ENCODE measurements at places on chromosomes 12 and 14.

DNA sequence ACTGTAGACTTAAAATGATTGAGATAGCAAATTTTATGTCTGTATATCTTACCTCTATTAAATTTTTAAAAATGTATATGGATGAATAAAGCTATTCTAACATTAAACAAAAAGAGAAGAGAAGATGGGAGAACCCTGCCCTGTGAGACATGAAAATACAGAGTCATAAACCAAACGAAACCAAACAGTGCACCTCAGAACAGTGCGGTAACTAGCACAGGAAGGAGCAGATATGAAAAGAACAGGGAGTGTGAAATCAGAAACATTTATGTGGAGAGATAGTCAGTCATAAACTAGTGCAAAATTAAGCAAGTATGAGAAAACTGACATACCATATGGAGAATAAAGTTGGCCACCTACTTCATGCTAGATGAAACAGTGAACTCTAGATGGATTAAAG is 135.1 kb downstream of the ERC1 start:
- no peak for DNase-seq

GRCh38 chr12:104692557-104693218 is 235.9 kb downstream of the CHST11 start:
- DNase-seq: no peak

GRCh38 chr12:68557011-68557730 is 53.5 kb upstream of the RAP1B start:
- DNase-seq: no peak

DNA sequence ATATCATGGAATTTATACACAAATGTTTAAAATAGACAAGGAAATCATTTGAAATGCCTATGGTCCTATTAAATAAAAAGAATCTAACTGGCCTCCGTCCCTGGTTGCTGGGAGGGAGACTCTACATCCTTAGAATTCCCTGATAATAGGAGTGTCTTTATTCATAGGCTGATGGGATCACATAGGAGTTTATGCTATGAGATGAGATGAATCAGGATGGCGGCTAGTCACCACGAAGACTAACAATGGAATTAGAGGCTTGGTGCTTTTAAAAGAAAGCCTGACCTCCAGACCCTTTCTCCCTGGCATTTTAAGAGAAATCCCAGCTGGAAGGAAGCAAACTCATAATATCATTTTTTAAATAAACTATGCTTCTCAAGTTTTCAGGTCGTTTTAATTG is 69.7 kb downstream of the SEC23A start:
- no peak for DNase-seq

DNA sequence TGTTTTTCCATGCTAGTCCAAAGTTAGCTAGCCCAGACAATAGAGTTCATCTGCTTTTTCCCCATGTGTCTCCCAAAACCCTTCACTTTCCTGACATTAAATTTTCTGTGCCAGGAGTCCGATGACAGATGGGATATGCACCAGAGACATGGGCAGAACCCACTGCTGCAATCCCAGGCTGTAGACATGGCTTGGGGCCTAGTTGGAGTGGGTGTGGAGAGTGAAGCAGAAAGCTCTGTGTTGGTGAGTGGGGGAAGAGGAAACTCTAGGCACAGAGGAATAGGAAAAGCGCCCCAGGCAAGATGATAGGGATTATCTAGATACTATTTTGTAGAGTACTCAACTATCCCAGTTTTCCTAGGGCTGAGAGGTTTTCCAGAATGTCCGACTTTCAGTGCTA is 4.8 kb upstream of the KRT74 start:
- no peak for DNase-seq

DNA sequence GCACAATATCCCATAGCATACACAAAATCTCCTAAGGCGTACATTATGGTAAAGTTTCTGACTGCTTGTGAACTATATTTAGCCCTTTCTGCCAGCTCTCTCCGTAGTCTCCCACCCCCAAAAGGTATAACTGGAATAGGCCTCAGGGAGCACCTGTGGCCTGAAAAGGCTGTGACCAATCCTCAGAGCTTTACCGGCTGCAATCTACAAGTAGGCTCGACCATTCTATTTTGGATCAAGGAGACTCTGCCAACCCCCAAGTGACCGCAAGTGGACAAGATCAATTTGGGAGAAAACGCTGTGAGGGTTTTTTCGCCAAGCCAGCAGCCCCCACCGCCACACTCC is 1.2 kb downstream of the PPTC7 start:
- no peak for DNase-seq

GRCh38 chr14:32085845-32086383 is 8.8 kb downstream of the ARHGAP5 start:
- DNase-seq: no peak

DNA sequence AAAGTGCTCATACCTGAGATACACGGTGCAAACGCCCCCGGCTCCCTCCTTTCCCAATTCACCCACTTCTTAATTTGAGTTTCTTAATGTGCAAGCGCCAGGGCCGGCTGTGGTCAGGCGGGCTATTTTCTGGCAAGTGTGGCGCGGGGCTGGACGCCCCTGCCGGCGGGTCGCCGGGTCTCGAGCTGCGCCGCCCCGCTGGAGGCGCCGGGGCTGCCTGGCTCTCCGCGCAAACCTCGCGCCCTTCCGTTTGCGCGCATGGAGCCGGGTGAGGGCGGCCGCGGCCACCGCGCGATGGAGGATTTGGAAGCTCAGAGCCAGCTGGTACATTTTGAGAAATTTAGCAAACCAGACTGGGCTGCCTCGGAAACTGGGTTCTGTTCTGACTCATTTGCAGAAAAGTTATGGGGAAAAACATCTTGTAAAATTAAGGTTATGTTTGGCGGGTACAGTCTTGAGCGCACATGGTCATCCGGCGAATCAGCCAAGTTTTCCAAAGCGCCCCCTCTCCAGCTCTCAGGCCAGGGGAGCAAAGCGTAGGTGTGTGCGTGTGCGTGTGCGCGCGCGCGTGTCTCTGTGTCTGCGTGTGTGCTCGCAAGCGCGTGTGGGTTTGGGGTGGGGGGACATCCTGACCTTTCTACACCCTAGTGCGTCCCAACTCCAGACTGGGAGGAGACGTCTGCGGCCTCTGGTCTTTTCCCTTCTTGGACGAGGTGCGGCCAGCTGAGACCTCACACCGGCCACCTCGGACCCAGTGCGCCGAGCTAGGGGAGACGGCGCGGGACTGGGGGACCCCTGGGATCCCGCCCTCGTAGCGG is 6.5 kb upstream of the OTX2 start:
- no peak for DNase-seq

GRCh38 chr12:51687177-51687576 is 96.1 kb downstream of the SCN8A start:
- no peak for DNase-seq

DNA sequence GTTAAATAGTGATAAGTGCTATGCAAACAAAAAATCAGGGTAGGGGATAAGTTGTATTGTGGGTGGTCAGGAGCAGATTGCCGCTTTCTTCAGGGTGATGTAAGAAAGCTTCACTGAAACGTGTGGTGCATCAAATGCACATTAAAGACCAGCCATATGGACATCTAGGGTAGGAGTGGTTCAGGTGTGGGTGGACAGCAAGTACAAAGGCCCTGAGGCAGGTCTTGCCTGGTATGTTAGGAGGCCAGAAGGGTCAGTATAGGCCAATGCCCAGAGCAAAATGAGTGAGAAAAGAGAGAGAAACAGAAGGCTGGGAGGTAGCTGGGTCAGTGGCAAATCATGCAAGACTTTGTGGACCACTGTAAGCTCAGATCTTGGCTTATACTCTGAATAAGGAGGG is 25.6 kb upstream of the CISTR start:
- DNase-seq: no peak

DNA sequence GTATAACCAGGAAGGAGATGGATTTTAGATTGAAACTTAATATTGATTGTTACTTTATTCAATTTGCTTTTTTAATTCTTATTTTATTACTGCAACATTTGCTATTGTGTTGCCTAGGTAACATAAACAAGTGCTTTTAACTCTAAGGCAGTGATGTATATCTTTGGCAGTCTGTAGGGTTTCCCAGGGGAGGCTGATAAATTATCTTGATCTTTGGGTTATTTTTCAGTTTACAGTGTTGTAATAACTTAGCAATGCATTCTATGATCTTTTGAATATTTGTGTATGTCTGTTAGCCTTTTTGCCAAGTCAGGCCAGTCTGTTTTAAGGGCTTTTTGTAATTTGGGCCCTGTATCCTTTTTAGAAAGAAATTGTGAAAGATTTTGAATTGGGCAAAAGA is 7.8 kb upstream of the DTD2 start:
- no peak for DNase-seq

GRCh38 chr12:56413392-56413791 is 35.8 kb downstream of the TIMELESS start:
- DNase-seq: no peak

DNA sequence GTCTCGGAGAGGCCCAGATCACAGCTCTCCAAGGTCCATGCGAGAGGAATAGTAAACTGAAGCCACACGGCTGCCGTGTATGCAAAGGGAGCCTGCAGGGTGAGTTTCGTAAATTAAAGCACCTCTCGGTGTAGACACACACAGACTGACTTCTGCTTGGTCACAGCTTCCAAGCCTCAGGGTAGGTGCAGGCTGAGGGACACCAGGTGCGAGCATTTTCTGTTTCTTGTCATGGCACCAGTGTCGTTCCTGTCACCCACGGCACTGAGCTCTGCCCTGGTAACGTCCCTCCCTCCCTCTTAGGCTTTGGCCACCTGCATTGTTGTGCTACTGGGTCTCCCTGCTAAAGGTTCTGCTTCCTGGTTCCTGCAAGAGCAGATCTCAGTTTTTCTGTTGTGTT is 76.2 kb upstream of the DYNC1H1 start:
- no peak for DNase-seq

DNA sequence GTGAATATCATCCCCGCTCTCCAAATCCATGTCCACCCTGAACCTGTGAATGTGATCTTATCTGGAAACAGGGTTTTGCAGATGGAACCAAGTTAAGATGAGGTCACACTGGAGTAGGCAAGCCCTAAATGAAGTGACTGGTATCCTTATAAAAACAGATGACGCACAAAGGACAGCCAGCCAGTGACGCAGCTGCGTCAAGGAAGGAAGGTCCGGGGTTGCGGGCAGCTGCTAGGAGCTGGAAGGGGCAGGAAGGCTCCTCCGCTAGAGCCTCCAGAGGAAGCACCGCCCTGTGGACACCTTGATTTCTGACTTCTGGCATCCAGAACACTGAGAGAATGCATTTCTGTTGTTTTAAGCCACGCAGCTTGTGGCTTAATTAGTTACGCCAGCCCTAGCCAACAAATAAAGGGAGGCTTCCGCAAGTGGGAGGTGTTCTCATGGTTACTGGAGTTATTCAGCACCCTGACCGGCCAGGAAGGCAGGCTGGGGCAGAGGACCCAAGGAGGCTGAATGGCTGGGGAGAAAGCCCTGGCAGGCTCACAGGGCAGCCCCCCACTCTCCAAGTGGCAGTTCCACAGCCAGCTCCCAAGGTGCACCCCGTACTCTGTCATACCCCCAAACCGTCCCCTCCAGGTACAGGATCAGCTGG is 127.6 kb upstream of the NCOR2 start:
- DNase-seq: no peak

GRCh38 chr14:105083926-105084685 is 18.9 kb upstream of the GPR132 start:
- DNase-seq: no peak

- DNase-seq: no peak
These were observed 96.0 kb downstream of the WIF1 start for GRCh38 chr12:65025136-65025535.

DNA sequence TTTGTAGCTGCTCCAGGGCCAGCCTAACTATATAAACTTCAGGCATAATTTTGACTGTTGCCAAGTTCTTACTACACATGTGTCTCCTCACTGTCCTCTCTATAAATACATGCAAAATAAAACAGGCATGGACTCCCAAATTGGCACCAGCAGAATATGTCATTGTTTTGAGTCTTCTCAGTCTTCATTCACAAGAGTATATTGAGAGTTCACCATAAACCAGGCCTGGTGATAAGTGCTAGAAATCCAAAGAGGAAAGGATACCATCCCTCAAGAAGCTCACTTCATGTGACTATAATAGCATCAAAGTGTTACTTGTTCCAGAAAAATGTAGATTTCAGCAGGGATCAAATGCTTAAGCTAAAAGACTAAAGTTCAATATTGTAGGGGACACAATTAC is 13.7 kb downstream of the GPR19 start:
- no peak for DNase-seq

- DNase-seq: no peak
These were observed 38.3 kb upstream of the DYNC1H1 start for GRCh38 chr14:101926085-101926484.

DNA sequence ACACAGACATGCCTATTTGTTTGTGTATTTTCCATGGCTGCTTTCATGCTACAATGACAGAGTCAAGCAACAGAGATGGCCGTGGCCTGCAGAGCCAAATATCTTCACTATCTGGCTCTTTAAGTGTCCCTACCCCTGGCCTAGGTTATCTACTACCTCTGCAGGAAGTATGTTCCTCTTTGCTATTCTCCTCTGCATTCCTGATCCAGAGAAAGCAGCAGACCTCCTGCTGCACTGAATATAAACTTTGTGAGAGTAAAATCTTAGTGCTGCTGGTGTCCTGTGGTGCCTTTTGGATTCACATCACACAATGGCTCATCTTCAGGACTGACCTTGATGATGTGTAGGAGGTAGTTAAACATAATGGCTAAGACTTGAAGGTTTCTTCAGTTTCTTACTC is 233.4 kb downstream of the IPO8 start:
- no peak for DNase-seq

DNA sequence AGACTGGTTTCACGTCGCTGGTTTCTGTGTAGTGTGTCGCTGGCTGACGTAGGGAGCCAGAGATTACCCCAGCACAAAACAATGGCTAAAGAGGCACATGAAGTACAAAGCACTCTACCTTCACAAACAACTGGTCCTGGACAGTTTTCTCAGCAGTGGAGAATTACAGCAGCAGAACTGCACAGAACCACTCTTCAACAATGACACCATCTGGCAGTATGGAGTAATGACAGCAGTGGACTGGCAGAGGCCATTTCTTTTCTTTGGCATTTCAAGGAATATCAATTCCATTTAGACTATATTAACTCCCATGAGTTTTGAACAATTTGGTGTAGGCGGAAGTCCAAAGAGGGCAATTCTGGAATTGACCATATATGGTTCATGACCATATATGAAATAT is 1074.1 kb downstream of the AACS start:
- no peak for DNase-seq

- no peak for DNase-seq
These were observed 14.2 kb downstream of the KMT5A start for GRCh38 chr12:123398177-123398549.

DNA sequence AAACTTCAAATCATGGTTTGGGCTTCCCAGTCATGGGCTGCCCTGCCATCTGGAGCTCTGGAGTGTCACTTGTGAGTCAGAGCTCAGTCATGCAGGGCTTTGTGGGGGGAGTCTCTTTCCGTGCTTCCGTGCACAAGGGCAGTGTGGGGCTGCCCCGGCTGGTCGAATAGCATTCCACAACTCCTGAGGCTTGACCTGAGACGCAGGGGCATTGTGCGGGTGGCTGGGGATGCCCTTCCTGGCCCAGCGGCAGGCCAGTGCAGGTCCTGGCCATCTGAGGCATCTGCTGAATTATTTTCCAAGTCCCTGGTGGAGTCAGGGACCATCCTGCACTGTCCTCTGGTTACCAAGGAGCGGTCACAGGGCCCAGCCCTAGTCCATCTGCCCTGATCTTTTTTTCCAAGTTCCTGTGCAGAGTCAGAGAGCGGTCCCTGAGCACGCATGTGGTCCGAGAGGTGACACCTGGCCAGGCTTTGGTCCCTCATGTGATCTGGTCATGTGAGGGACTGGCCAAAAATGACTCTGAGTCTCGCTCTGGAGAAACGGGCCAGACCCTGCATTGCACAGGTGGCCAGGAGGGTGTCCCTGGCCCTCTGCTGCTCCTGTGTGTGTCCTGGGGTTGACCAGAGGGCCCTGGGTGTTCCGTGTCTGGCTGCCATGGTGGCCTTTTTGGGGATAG is 167.0 kb upstream of the ALG10B start:
- no peak for DNase-seq

- no peak for DNase-seq
These were observed 2.0 kb upstream of the NECAP1 start for GRCh38 chr12:8080120-8080519.
